Stimulated activated CD4-positive, alpha-beta T cell treated with anti-CD3 and anti-CD28 coated beads, Interleukin-4, amount 100 ng/mL, for 1 hour (primary cell): ENCODE measurements at places on chromosomes 3 and 15.

DNA sequence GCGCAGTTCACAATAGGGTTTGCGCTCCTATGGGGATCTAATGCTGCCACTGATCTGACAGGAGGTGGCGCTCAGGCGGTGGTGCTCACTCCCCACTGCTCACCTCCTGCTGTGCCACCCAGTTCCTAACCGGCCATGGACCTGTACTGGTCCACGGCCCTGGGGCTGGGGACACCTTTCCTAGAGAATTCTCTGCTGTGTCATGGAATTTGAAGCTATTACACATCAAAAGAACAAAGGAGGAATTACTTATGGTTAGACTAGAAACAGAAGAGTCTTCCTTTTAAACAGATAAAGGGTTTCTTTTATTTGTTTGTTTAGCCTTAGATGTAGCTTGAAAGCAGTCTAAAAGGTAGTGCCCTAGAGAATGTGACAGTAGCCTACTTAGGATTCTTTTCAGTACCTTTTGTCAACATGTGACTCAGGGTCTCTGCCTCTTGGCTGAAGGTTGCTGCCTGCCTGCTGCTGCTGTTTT lies 50.3 kb downstream of the PAK2 start:
- DNase-seq, result no peak

DNA sequence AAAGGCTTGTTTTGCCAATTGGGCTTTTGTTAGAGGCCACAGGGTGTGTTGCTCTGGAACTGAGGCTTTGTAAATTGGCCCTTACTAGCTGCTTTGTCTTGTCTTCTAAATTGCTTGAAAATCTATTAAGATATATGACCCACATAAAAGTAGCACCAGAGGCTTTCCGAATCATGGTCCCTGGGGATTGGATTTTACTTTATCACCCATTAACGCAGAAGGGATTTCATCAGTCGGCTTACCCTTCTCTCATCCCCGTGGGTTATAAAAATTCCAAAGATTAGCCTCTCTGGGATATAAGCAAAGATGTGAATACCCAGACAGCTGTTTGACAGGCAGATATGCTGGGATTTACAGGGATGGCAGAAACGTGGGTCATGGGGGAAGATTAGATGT lies 98.3 kb upstream of the CHL1 start:
- DNase-seq, result no peak

GRCh38 chr15:87033056-87033455 lies 953.4 kb downstream of the AGBL1 start:
- DNase-seq, result no peak

DNA sequence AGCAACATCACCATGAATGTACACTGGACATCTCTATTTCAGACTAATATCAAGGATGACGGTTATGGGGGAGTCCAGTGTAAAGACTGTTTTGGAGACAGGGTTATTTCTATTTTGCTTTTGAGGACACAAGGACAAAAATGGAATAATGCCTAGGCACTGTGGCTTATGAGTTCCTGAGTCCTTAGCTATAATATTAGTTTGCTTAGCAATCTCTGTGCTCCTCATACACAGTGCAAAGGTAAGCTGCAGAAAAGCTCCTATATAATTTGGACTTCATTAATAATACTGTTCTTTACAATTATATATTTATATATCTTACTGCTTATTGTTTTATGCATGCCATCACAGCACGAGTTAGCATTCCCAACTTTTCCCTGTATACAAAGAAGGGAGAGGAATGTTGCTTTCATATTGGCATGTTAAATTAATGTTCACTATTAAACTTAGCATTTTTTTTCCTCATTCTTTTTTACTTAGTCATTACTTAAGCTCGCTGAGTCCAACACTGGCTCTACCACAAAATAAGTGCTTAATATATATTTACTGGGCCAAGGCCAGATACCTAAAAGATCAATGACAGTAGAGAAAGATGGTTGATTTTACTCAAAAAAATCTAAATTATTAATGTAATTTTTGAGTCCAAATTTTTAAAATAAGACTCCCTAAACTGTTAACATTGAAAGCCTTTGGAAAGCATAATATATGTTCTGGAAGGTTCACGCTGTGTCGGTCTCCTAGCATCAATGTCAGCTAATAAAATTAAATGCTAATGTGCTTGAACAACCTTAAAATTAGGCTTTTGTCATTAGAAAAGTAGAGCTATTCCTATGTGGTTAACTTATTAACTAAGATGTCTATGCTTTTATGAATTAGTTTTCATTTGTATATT lies 13.8 kb downstream of the THBS1 start:
- no peak for DNase-seq

- no peak for DNase-seq
These were observed 95.1 kb upstream of the TMC3 start for GRCh38 chr15:81469154-81469553.
